K562 (cell line): ENCODE measurements at places on chromosomes 13 and 19.

DNA sequence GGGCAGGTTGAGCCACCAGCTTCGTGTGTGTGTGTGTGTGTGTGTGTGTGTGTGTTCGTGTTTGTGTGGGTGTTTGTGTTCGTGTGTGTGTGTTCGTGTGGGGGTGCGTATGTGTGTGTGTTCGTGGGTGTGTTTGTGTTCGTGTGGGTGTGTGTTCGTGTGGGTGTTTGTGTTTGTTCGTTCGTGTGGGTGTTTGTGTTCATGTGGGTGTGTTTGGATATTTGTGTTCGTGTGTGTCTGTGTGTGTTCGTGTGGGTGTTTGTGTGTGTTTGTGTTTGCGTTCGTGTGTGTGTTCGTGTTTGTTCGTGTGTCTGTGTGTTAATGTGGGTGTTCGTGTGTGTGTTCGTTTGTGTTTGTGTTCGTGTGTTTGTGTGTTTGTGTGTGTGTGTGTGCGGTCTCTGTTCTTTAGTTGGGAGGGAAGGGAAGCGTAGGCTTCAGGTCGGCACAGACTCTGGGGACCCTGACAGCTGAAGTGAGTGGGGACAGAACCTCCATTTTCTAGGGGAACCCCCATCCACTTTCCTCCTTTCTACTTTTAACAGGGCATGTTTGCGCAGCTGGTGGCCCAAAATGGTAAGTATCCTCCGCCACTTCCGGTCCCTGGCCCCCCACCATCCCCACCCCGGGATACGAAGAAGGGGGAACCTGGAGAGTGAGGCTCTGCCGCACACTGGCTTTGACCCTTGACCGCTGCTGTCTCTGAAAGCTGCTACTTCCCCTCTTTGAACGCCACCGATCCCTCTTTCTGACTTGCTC is 1.6 kb downstream of the TNFSF9 start:
- DNase-seq, result peak; percentile 74

DNA sequence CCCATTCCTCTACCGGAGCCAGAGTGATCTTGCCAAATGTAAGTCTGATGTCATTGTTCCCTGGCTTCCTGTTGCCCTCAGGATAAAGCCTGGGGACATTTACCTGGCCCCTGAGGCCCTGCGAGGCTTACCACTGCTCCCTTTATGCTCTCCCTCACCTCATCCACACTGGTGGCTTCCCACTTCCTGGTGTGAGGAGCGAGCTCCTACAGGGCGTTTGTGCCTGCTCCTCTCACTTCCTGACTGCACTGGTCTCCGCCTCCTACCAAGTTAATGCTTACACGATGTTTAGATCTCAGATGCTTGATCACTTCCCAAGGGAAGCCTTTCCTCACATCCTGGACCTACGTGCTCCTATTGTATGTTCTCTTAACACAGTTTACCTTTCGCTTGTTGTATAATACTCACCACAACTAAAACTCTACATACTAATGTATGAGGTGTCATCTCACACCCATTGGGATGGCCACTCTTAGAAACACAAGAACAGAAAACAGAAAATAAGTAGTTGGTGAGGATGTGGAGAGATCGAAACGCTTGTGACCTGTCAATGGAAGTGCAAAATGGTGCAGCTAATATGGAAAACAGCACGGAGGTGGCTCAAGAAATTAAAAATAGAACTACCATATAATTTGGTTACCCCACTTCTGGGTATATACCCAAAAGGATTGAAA is 177.6 kb downstream of the SHISA2 start:
- no peak for DNase-seq

- DNase-seq, result no peak
These were observed 1146.3 kb upstream of the MIR17HG start for GRCh38 chr13:90201202-90201601.

GRCh38 chr19:3720349-3720917 is 12.2 kb downstream of the TJP3 start:
- peak; percentile 48 for DNase-seq

DNA sequence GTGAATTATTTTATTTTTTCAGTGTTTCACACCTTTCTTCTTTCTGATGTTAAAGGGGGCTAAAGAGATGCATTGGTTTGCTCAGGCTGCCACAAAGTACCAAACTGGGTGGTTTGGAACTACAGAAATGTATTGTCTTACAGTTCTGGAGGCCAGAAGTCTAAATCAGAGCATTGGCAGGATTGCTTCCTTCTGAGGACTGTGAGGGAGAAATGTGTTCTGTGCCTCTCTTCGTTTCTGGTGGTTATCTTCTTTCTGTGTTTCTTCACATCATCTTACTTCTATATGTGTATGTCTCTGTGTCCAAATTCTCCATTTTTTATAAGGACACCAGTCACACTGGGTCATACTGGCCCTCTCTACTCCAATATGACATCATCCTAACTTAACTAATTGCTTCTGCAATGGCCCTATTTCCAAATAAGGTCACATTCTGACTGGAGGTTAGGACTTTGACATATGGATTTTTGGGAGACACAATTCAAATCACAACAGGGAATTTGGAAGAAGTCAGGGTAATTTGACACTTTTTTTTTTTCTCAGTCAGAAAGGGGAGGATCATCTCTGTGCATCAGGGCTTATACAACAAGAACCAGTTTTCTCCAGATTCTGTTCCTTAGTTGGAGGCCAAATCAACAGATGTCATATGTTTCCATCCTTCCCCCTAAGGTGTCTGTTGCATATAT is 188.2 kb downstream of the KCNRG start:
- DNase-seq, result no peak

- no peak for DNase-seq
These were observed 122.1 kb downstream of the CYSLTR2 start for GRCh38 chr13:48775804-48776203.

- no peak for DNase-seq
These were observed at the start of gene GNA15 for GRCh38 chr19:3135961-3136683. GNA15 (plus strand) TSS chr19:3136033; CDS start chr19:3136451, 418 bp downstream.

- DNase-seq, result no peak
These were observed 102.5 kb downstream of the URI1 start for GRCh38 chr19:30044273-30045248.

DNA sequence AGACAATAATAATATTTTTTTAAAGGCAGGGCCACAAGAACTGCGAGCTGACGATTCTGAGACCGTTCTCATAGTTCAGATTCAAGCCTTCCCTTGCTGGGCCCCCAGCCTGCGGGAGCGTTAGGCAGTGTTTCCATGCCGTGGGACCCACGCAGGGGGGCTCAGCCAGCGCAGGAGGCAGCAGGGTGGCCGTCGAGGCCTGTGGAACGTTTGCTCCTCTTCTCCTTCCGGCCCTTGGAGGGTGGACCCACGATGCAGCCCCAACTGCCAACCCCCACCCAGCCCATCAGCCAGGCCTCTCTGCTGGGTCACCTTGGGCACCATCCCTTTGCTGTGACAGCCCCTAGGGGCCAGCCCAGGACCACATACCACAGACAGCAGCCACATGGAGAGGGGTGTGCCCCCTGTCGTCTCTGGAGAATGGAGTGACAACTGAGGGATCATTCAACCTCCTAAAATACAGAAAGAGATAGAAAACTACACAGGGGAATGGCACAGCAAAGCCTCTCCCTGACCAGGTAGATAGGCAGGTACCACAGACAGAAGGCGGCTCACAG is 46.8 kb downstream of the PDCD5 start:
- peak; percentile 9 for DNase-seq

GRCh38 chr19:56301886-56302620 is 12.6 kb downstream of the ZSCAN5A start:
- no peak for DNase-seq

DNA sequence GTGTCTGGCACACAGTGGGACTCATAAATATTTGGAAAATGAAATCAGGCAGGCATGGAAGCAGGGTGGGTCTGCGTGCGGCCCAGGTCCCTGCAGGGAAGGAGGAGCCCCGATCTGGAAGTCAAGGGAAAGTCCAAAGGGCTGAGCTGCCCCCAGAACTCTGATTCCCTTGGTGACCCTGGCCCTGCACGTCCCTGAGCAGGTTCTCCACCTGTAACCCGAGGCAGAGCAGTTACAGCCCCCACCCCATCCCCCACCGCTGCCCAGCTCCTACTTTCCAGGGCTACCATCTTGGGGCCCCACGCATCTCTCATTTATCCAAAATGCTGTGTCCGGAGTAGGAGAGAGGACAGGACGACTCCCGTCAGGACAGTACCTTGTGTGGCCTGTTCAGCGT is 2.1 kb downstream of the PLEKHF1 start:
- no peak for DNase-seq

DNA sequence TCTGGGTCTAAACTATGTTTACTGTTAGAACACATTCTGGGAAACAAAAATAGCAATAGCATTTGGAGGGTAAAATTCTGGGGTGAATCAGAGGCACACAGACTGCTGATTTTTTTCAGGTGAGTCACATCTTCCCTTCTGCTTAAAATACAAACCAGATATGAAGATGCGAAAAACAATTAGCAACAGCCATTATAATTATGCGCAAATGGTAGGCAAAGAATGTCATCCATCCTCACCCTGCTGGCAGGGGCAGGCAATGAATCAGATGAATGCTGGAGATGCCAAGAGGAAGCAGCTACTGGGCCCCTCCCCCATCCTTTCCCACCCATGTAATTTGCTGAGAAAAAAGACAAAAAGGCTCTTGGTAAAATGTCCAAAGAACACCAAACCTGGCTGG is 282.9 kb downstream of the KLF5 start:
- DNase-seq, result no peak

- DNase-seq, result no peak
These were observed 15.7 kb downstream of the PLEKHF1 start for GRCh38 chr19:29680937-29681336.

GRCh38 chr13:114259974-114260373 is 21.4 kb upstream of the UPF3A start:
- DNase-seq, result no peak

DNA sequence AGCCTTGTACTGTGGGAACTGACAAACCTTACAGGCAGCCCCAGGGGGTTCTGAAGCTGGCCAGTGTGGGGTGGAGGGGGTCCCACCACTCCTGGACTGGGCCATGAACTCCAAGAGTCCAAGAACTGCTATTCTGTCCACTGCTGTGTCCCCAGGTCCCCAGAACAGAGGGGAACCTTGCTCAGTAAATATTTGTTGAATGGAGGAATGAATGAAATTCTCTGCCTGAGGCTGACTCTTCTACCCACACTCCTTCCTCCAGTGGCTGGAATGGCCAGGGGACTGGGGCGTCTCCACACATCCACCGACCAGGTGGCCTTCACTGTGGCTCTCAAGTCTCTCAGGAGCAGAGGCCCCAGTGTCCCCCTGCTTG is 11.6 kb downstream of the WIZ start:
- DNase-seq, result no peak

GRCh38 chr19:13095934-13096927 is 6.4 kb downstream of the LYL1 start:
- DNase-seq, result peak; percentile 63

- DNase-seq, result no peak
These were observed 21.9 kb downstream of the AP3D1 start for GRCh38 chr19:2129486-2129885.

- DNase-seq, result no peak
These were observed 261.1 kb downstream of the TBC1D4 start for GRCh38 chr13:75220861-75221260.

- no peak for DNase-seq
These were observed 85.4 kb upstream of the GPR183 start for GRCh38 chr13:99392470-99393135.

- DNase-seq, result no peak
These were observed 2.4 kb downstream of the GADD45B start for GRCh38 chr19:2478278-2478755.

GRCh38 chr19:43575955-43576878 is 616 bp downstream of the PINLYP start:
- DNase-seq, result no peak

- no peak for DNase-seq
These were observed 1023.5 kb downstream of the PCDH17 start for GRCh38 chr13:58655086-58655485.

- no peak for DNase-seq
These were observed 16.0 kb downstream of the GNA15 start for GRCh38 chr19:3151563-3152418.

GRCh38 chr19:51274049-51274770 is 23.3 kb downstream of the SIGLECL1 start:
- no peak for DNase-seq

- DNase-seq, result peak; percentile 59
These were observed 744 bp upstream of the ZNF584 start for GRCh38 chr19:58407658-58408151.
